IPS DF 19.7 (cell line): ENCODE measurements at places on chromosomes 3 and 15.

GRCh38 chr3:184355261-184356040 lies 6.0 kb downstream of the CLCN2 start:
- no peak for DNase-seq

DNA sequence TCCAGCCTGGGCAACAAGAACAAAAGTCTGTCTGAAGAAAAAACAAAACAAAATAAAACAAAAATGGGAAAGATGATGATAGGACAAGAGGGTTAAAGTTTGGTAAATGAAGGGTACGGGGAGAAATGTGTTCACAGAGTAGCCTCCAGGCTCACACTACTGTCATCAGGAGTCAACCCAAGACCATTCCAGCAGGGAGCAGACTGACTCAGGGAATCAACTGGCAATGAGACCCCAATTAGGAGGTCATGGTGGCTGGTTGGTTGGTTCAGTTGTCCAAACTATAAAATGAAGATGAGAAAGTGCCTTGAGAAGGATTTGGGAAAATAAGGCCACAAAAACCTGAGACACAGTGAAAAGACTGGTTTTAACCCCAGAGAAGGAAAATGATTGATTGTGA lies 51.8 kb downstream of the KLHL6 start:
- no peak for DNase-seq

GRCh38 chr15:90647326-90647725 lies 69.8 kb upstream of the BLM start:
- DNase-seq: no peak

DNA sequence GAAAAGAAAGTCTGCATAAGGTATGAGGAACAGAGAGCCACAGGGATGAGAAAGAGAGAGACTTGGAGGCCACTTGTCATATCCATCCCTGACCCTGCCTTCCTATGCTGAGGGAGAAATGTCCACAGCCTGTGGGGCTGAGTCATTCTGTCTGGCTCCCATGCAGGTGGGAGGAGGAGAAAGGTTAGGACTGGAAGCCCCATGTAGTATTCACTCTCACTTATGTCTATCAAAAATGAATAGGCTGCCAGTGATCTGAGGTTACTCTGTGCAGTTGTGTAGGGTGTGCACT lies 71.3 kb downstream of the RAB11A start:
- no peak for DNase-seq

- no peak for DNase-seq
These were observed 91.3 kb upstream of the PRR23E start for GRCh38 chr3:127101411-127102187.

DNA sequence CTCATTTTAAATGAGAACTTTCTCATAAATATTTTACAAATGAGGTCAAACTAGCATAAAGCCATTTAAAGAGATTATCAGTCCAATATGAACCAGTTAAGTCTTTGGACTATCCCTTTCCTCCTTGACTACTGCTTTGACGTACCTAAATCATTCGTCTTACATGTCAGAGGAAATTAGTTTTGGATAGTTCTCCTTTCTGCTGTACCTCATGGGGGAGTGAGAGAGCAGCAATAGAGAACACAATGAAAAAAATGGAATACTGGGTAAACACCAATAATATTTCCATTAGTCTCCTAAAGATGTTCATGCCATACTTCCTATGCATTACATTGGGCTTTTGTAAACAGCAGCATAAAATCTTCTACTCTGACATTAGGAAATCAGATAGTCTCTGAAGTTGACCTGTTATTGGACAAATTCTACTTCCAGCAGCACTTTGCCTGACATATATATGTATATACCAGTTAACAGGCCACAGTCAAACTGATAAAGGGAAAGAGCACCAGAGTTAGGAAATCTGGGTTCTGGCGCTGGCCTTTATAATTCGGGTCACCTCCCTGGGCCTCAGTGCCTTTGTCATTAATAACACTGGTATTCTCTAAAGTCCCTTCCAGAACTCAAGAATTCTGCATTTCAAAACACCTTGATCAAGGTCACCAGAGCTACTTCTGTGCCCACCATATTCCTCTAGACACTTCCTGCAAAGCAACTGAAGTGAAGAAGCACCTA lies 26.8 kb downstream of the TIMMDC1 start:
- no peak for DNase-seq

GRCh38 chr15:60568914-60569391 lies 90.0 kb upstream of the ICE2 start:
- DNase-seq: no peak

- no peak for DNase-seq
These were observed 29.2 kb downstream of the SLC24A1 start for GRCh38 chr15:65651042-65651322.

DNA sequence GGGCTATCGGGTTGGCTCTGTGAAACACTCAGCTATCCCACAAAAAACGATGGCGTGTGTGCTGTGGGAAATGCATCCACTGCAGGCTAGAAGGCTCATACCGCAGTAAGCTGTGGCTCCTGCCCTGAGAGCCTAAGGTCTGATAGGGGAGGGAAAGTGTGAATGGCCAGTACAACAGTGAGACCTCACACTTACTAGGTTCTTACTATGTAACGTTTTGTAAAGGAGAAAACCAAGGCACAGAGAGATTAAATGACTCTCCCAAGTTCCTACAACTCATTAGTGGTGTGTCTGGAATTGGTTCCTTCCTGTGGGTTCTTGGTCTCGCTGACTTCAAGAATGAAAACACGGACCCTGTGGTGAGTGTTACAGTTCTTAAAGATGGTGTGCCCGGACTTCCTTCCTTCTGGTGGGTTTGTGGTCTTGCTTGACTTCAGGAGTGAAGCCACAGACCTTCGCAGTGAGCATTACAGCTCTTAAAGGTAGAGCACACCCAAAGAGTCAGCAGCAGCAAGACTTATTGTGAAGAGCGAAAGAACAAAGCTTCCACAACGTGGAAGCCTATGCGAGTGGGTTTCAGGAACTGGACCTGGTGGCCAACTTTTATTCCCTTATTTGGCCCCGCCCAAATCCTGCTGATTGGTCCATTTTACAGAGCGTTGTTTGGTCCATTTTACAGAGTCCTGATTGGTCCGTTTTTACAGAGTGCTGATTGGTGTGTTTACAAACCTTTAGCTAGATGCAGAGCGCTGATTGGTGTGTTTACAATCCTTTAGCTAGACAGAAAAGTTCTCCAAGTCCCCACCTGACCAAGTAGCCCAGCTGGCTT lies 161.7 kb downstream of the POLR2M start:
- DNase-seq: no peak

DNA sequence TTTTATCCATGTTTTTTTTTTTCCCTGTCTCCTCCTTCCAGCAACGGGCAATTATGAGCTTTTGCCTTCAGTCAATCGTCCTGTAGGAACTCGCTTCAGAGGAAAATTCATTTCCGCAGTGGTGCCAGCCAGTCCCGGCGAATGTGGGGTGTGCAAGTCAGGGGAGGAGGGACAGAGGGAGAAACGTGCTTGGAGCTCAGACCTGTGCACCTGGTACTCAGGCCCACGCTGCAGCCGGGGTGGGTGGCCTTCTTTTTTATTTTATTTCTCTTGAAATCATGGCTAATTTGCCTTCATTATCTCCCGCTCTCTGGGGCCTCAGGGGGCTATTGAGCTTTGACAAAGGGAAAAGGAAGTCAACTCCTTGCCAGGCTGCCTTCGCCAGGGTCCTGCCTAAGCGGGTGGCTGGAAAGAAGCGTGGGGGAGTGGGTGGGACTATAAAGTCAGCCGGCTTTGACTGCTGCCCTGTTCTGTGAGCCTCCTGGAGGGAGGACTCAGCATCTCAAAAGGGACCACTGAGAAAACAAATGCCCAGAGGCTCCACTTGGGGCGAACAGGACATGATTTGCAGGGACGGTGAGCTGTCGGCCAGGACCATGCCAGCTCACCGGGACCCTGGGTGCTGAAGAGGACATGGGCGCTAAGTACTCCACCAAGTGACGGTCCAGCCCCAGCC lies 5.5 kb downstream of the GRIP2 start:
- DNase-seq: peak; percentile 78

DNA sequence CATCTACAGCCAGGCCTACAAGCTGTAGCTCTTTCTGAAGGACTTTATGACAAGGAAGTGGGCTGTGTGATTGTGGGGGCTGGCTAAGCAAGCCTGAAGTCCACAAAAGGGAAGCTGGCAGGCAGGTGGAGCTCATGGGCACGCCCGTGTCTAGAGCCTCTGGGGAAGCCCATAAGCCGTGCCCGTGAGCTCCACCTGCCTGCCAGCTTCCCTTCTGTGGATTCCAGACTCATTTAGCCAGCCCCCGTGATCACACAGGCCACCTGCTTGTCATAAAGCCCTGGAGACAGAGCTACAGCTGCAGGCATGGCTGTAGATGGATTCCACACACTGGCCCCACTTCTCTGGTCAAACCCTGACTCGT lies 15.2 kb downstream of the EFCC1 start:
- DNase-seq: no peak

DNA sequence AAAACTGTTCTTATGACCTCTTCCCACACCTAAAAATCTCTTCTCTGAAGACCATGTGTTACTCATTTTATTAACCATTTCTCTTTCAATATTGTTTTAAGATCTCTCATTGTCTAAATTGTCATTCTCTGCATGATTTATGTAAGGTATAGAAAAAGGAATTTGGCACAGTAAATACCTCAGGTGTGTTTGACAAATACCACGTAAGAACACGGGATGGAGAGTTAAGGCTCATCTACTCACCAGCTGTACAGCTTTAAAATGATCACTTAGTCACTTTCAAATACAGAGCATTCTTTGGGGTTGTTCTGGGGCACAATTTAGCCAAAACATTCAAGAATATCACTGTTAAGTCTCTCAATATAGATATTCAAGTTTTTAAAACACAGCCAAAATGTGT lies 627.1 kb downstream of the MCTP2 start:
- DNase-seq: no peak

DNA sequence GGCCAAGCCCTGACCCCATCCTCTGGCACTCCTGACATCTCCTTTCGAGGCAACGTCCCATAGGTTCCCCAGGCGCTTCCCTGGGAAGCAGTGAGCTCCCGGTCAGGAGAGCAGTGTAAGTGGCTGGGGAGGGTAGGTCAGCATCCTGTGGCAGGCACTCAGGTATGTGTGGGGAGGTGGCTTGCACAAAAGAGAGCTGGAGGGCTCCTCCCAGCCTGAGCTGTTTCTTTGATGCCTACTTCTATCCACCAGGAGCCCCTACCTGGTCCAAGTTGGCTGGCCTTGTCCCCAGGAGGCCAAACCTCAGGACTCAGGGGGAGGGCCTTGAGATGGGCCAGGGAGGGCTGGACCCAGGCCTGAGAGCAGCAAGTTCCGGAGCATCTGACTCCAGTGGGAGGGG lies 31.7 kb upstream of the LINGO1 start:
- DNase-seq: no peak

GRCh38 chr3:53161450-53161819 lies 426 bp downstream of the PRKCD start:
- DNase-seq: no peak

GRCh38 chr3:177906126-177906511 lies 630.1 kb upstream of the KCNMB2 start:
- no peak for DNase-seq

DNA sequence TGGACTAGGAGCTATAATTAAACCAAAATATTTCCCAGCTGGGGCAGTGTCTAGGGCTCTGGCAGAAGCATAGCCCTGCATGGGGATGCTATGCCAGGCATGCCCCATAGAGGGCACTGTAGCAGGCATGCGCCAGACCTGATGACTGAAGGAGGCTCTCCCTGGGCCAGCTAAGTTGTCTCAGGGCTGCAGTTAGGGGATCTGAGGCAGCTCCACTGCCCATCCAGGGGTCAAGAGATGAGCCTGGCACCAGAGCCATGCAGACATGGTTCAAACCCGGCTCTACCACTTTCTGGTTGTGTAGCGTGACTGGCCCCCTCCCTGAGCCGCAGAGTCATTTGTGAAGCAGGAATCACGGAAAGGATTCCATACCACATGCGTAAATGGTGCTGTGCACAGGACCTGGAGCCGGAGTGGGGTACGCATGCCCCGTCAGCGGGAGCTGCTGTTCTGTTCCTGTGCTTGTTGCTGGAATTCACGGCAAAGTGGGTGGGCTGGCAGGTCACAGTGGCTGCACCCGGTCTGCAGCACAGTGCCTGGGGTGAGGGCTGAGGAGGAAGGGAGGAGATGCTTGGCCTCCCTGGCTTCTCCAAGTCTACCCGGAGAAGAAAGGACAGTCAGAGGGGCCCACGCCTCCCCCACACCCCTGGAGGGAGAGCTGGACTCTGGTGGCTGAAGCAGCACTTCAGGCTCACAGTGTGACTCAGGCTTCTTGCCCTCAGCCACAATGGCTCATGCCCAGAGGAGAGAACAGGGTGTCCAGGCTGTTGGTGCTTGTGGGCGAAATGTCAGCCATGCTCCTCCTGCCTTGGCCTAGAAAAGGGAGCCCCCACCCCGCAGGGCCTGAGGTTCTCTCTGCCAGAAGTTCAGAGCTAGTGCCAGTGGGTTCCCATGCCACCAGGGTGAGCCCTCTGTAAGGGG lies 43.1 kb downstream of the DNASE1L3 start:
- DNase-seq: no peak

- DNase-seq: no peak
These were observed 22.3 kb upstream of the CFAP161 start for GRCh38 chr15:81111510-81112470.

DNA sequence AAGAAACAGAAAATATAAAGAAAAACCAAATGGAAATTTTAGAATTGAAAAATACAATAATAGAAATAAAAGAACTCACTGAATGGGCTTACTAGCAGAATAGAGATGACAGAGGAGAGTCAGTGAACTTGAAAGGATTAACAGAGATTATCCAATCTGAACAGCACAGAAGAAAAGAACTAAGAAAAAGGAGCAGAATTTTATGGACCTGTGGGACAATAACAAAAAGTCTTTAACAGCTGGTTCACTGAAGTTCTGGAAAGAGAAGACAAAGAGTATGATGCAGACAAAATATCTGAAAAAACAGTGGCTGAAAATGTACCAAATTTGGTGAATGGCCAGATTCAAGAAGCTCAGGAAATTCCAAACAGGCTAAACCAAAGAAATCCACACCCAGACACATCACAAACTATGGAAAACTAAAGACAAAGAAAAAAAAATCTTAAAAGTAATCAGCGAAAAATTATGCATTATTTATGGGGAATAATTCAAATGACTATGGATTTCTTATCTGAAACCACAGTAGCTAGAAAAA lies 9.7 kb upstream of the GNB5 start:
- no peak for DNase-seq

GRCh38 chr15:57090496-57090859 lies 172.0 kb downstream of the TCF12 start:
- DNase-seq: no peak

GRCh38 chr3:184786280-184786941 lies 25.6 kb upstream of the VPS8 start:
- DNase-seq: no peak

GRCh38 chr3:14948609-14949038 lies 1.2 kb downstream of the NR2C2 start:
- no peak for DNase-seq

- DNase-seq: no peak
These were observed 1.6 kb upstream of the SUCNR1 start for GRCh38 chr3:151871639-151872468.

- no peak for DNase-seq
These were observed 788.9 kb upstream of the ARRDC4 start for GRCh38 chr15:97171556-97171955.

GRCh38 chr3:141047168-141047567 lies 4.0 kb upstream of the SPSB4 start:
- no peak for DNase-seq

GRCh38 chr3:16426665-16427064 lies 86.8 kb downstream of the RFTN1 start:
- DNase-seq: no peak
